ENCODE measurements at places on chromosomes 13 and 19.

GRCh38 chr19:34600366-34600765 lies 76.6 kb downstream of the SCGB2B2 start:
- no peaks in the 10 kb centered on the region for H3K27me3 ChIP-seq
- no peaks in the 10 kb centered on the region for H3K4me1 ChIP-seq
- no peak for DNase-seq
- no peaks in the 10 kb centered on the region for H3K36me3 ChIP-seq

DNA sequence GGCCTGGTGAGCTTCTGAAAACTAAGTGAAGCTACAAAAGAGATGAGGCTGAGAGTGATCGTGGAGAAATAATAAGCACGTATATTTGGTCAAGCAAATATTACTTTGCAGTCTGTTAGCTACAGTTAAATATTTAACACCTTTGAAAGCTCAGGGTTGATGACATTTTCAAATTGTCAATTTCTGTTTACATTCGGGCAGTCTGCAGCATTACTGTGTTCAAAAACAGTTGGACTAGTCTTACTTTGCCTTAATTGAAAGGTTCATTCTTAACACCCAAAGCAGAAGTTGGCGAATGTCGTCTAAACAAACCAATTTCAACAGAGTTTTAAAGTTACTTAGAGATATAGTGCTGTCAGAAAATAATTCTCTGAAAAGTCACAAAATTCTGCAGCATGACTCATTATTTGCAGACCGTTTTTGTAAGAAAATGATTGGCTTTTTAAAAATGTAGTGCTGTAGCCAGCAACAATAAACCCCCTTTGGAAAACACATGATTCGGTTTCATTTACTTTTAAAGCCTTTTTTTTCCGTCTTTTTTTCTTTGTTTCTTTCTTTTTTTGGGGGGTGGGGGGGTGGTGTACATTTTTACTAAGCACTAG lies 549.0 kb downstream of the GPC6 start:
- no peaks in the 10 kb centered on the region for H3K27me3 ChIP-seq
- no peaks in the 10 kb centered on the region for H3K4me1 ChIP-seq
- no peak for DNase-seq

DNA sequence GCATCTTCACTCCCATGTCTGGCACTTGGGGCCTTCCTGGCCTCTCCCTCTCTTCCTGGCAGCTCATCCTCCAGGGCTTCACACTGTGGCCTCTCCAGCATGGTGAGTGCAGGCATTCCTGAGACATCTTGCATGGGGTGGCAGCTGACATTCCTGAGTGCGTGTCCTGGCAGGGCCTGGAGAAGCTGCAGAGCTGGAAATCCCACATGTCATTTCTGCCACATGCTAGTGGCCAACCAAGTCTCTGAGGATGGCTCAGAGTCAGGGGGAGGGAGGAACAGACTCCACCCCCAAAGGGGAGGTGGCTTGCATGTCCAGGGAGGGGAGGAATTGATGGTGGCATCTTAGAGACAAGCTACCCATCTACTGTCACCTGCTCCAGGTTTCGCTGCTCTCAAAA lies 41.6 kb upstream of the AMER2 start:
- H3K27me3 ChIP-seq, result no peaks in the 10 kb centered on the region
- H3K36me3 ChIP-seq, result no peaks in the 10 kb centered on the region
- H3K4me1 ChIP-seq, result no peaks in the 10 kb centered on the region
- H3K4me3 ChIP-seq, result no peak overlapping the region
- no peak for DNase-seq
- H3K27ac ChIP-seq, result no peak overlapping the region

DNA sequence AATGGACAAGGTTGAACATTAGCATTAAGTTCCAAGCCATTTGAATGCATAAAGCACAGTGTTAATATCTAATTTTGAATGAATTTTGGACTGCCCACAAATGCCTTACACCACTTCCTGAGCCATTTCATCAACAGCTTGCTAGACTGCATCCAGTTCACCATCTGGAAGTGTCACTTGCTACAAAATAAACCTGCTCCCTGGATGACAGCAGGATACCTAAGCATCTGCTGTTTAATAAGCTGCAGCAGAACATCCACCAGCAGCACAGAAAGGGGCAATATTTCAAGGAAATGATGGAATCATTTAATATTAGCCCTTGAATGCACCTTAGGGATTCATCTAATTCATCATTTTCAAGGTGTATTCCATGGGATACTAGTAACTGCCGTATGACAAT lies 76.6 kb upstream of the PCDH9 start:
- H3K27me3 ChIP-seq, result no peaks in the 10 kb centered on the region
- DNase-seq, result no peak
- no peak overlapping the region for H3K4me3 ChIP-seq
- no peaks in the 10 kb centered on the region for H3K36me3 ChIP-seq

- H3K4me1 ChIP-seq, result peaks cover 15% of the 10 kb centered on the region
- no peaks in the 10 kb centered on the region for H3K36me3 ChIP-seq
- peaks cover 7% of the 10 kb centered on the region for H3K27me3 ChIP-seq
- H3K27ac ChIP-seq, result peak within 1 kb of the TSS; percentile 54
- peak; percentile 54 for DNase-seq
These were observed at the start of gene KASH5 for GRCh38 chr19:49387936-49388372. Gene KASH5 (plus strand): TSS chr19:49388249. CDS start chr19:49390884, 2,635 bp downstream.

- peak overlapping the region; percentile 48 for H3K4me3 ChIP-seq
- H3K36me3 ChIP-seq, result no peaks in the 10 kb centered on the region
- H3K27me3 ChIP-seq, result peaks cover 5% of the 10 kb centered on the region
- DNase-seq, result peak; percentile 30
- H3K27ac ChIP-seq, result peak overlapping the region; percentile 12
These were observed 533.0 kb downstream of the MYO16 start for GRCh38 chr13:109162248-109163036.

DNA sequence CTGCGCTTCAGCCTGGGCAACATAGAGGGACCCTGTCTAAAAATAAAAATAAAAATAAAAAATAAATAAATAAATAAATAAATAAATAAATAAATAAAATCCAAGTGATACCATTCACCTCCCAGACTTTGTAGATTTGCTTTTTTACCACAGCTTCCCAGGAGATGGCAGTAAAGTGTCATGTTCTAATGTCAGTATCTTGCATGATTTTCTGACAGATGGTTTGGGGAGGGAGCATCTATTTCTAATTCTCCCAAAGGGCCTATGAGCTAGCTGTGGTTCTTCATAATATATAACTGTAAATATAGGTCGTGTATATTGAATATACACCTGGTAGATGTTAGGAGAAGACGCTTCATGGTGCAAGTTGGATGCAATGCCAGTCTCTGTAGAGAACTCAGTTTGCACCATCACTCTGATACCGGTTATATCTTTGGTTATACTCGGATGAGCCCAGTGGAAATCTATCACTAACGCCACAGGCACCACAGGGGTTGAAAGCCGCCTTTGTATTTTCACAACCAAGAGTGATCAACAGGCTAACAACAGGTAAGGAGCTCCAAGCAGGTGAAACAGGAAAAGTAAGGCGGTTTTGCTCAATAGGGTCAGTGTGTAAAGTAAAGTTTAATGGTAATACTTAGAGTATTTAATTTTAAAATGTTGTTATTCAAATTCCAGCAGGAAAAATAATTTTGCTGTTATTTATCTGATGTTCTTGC lies 13.9 kb downstream of the APLP1 start:
- H3K27ac ChIP-seq, result no peak overlapping the region
- DNase-seq, result no peak
- H3K4me3 ChIP-seq, result no peak overlapping the region
- peaks cover 13% of the 10 kb centered on the region for H3K36me3 ChIP-seq
- peaks cover 4% of the 10 kb centered on the region for H3K27me3 ChIP-seq
- peaks cover 9% of the 10 kb centered on the region for H3K4me1 ChIP-seq

- no peak overlapping the region for H3K27ac ChIP-seq
- H3K4me3 ChIP-seq, result no peak overlapping the region
- H3K27me3 ChIP-seq, result no peaks in the 10 kb centered on the region
- no peak for DNase-seq
- no peaks in the 10 kb centered on the region for H3K36me3 ChIP-seq
These were observed 535.0 kb downstream of the RFC3 start for GRCh38 chr13:34352958-34353357.

- H3K27me3 ChIP-seq, result no peaks in the 10 kb centered on the region
- peak overlapping the region; percentile 58 for H3K4me3 ChIP-seq
- H3K36me3 ChIP-seq, result peaks cover 21% of the 10 kb centered on the region
- peaks cover 59% of the 10 kb centered on the region for H3K4me1 ChIP-seq
- H3K27ac ChIP-seq, result peak overlapping the region; percentile 62
These were observed 10.7 kb downstream of the PTGIR start for GRCh38 chr19:46614114-46614722.

- DNase-seq, result no peak
- H3K36me3 ChIP-seq, result no peaks in the 10 kb centered on the region
- H3K27ac ChIP-seq, result no peak overlapping the region
- no peaks in the 10 kb centered on the region for H3K4me1 ChIP-seq
- H3K27me3 ChIP-seq, result no peaks in the 10 kb centered on the region
These were observed 122.9 kb downstream of the RFC3 start for GRCh38 chr13:33940898-33941297.

All from T-helper 2 cell treated with Interferon-gamma antibody and Interleukin-4, amounts not matched to agents 5 μg/mL and 100 μg/mL, for 36 hours (primary cell).